HS-5 (cell line): ENCODE measurements at places on chromosomes 12 and 14.

- DNase-seq = no peak
Observed at GRCh38 chr12:75553398-75553797, 42.0 kb upstream of the KRR1 start.

DNA sequence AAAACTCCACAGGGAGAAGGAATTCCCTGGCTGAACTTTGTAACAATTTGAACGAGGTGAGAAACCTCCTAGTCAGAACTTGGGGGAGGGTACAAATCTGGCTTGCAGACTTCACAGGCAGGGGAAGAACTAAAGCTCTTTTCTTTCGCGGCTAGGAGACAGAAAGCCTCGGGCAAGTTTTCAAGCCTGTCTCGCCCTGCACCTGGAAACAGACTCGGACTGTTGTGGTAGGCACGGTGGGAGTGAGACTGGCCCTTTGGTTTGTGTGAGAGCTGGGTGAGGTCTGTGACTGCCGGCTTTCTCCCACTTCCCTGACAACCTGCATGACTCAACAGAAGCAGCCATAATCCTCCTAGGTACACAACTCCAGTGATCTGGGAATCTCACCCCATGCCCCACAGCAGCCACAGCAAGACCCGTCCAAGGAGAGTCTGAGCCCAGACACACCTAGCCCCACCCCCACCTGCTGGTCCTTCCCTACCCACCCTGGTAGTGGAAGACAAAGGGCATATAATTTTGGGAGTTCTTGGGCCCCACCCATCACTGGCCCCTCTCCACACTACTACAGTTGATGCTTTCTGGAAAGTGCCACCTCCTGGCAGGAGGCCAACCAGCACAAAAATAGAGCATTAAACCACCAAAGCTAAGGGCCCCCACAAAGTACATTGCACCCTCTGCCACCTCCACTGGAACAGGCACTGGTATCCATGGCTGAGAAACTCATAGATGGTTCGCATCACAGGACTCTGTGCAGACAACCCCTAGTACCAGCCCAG is 102.7 kb upstream of the ST8SIA1 start:
- DNase-seq = no peak

DNA sequence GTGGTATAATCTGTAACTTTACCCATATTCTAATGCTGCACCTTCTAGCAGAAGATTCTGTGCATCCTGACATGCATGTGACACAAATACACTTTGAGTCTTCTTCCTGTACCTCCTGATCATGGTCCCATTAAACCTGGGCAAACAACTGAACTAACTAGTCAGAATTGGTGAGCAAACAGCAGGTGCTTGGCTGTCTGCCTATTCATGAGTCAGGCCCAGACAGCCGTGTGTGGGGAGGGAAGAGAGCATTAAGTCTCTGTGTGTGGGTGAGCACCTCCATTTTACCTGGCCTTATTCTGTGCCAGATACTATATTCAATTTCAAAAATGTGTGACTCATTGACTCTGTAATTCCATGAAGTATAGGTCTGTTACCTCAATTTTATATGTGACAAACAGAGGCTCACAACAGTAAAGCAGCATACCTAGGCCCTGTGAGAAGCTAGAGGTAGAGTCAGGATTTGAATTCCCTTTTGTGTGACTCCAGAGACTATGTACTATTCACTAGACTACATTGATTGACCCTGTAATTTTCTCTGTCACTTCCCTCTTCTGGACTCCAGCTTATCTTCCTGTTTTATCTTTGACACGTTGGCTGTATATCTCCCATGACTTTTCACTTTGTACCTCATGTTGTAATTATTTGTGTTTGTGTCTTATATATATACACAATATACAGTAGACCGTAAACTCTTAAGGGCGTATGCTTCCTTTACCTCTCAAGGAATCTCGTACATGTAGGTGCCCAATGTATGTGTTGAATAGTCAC is 32.2 kb downstream of the SUSD6 start:
- no peak for DNase-seq

DNA sequence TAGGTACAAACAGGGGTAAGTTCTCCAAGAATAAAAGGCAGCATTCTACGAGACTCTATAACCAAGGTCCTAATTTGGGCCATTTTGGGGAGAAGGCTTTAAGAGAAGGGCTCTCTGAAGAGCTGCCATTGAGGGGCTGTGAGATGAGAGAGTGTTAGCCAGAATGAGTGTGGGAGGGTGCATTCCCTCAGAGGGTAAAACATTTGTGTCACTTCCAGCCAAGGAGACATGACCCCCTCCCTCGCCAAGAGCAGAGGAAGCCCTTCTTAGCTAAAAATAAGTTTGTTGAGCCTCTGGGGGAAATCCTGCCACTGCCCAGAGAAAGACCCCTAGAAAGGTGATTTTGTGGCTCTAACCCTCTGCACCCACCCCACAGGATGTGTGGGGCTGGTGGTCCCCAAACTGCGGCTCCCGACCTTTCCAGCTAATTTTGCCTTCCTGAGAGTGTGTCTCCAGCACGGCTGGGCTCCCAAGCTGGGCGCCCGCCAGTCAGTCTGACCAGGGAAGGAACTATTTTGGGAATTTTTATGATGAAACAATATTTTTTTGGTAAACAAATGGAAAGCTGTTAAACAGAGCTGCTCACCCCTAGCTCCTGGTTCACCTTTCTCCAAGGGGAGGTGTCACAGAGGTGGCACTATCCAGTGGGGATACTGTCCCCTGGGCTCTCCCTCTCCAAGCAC is 65.9 kb upstream of the JDP2 start:
- no peak for DNase-seq

- peak; percentile 11 for DNase-seq
Observed at GRCh38 chr12:43501703-43502102, 50.3 kb downstream of the ADAMTS20 start.

- no peak for DNase-seq
Observed at GRCh38 chr14:105141486-105142281, 26.9 kb downstream of the JAG2 start.

DNA sequence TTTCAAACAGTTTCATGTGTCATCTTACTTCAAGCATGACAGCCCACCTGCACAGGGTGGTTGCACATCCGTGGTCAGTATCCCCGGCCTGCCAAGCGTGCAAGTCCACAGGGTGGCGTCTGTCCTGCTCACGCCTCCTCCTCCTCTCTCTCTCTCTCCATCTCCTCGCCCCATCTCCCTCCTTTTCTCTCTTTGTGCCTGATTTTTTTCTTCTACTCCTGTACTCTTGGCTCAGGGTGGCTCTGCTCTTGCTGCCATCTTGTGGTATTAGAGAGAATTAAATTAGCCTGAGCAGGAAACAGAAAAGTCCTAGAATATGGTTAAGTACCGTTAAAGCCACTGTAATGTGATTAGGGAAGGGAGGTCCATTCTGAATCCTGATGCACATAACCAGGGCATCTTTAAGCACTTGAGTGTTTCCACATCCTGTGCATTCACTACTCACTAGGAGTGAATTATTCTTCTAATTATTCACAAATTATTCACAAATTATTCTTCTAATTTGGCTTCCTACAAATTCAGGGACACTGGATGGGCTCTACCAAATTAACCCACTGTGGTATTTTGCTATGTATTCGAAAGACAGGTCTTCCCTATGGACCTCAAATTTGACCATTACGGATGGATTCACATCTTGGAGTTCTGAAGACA is 25.5 kb upstream of the DTX1 start:
- DNase-seq = peak; percentile 35

GRCh38 chr12:48358937-48359513 is 8.3 kb upstream of the ZNF641 start:
- no peak for DNase-seq

DNA sequence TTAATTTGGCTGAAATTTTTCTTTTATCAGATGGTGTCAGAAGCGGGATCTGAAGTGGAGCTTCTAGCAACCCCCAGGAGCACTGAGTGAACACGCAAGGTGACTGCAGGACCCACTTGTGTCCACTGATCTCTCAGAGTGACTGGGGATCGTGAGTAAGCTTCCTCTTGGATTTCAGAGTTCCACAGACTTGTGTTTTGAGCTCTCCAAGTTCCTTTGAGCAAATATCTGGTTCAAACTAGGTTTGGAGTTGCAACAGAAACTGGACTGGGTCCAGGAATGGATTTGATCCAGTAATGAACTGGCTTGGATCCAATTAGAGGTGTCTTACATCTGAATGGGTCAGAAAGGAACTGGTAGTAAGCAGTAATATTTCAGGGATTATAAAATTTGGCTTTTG is 24.7 kb upstream of the B4GALNT1 start:
- no peak for DNase-seq

- no peak for DNase-seq
Observed at GRCh38 chr12:21539797-21540196, 13.7 kb downstream of the SPX start.

DNA sequence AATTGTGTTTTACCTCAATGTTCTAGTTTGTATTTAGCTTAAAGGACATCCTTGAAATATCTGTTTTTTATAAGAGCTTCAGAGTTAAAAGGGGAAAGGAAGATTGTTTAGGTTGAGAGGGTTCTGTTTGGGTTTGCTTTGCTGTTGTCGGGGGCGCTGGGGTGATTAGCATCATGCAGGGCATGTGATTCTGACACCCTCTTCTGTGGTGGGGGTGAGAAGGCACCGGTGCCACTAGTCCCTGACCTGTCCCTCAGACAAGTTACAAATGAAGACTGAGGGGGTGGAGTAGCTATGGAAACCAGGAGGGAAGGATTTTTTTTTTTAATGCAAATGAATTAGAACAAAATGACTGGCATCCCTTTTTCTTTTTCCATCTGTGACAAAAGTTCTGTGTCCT is 291.3 kb downstream of the RPAP3 start:
- no peak for DNase-seq

- no peak for DNase-seq
Observed at GRCh38 chr12:99027461-99027860, 382.4 kb downstream of the APAF1 start.

DNA sequence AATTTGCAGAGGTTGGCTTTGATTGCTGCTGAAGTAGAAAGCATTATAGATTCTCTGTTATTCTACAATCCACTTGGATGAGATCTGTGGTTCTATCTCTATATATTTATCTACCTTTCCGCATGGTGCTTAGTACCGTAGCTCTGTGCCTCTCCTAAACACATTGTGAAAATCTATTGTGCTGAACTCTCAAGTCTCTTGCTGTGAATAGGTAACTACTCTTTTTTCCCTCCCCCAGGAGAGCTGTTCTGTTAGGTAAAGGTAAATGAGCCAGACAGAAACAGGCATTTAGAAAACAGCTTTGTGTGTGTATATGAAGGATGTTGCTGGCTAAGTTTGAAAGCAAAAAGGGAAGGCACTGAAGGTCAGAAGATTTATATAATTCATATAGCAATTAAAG is 112.6 kb downstream of the BRMS1L start:
- DNase-seq = no peak

- DNase-seq = no peak
Observed at GRCh38 chr14:67533754-67534085, 630 bp downstream of the PLEKHH1 start.

GRCh38 chr12:124392271-124392666 is 97.4 kb downstream of the RFLNA start:
- DNase-seq = no peak

DNA sequence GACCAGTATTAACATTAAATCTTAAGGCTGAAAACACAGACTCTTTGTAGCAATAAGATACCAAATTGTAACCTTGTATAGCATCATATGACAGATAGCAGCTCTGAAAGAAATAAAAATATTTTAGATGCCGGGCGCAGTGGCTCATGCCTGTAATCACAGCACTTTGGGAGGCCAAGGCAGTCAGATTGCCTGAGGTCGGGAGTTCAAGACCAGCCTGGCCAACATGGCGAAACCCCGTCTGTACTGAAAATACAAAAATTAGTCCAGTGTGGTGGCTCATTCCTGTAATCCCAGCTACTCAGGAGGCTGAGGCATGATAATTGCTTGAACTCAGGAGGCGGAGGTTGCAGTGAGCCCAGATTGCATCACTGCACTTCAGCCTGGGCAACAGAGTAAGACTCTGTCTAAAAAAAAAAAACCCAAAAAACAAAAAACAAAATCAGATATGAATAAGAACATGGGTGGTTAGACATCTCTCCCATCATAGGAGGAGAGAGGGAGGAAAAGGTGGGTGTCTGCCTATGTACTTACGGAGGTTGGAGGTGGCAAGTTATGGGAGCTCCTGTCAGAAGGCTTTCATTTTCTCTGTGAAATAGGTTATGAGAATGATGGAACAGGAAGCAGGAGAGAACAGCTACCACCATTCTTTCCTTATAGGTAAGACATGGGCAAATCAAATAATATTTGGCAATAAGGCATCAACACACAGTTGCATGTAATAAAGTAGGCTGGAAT is 7.6 kb upstream of the HEBP1 start:
- no peak for DNase-seq

- no peak for DNase-seq
Observed at GRCh38 chr14:37147310-37147880, 25.0 kb downstream of the SLC25A21 start.

DNA sequence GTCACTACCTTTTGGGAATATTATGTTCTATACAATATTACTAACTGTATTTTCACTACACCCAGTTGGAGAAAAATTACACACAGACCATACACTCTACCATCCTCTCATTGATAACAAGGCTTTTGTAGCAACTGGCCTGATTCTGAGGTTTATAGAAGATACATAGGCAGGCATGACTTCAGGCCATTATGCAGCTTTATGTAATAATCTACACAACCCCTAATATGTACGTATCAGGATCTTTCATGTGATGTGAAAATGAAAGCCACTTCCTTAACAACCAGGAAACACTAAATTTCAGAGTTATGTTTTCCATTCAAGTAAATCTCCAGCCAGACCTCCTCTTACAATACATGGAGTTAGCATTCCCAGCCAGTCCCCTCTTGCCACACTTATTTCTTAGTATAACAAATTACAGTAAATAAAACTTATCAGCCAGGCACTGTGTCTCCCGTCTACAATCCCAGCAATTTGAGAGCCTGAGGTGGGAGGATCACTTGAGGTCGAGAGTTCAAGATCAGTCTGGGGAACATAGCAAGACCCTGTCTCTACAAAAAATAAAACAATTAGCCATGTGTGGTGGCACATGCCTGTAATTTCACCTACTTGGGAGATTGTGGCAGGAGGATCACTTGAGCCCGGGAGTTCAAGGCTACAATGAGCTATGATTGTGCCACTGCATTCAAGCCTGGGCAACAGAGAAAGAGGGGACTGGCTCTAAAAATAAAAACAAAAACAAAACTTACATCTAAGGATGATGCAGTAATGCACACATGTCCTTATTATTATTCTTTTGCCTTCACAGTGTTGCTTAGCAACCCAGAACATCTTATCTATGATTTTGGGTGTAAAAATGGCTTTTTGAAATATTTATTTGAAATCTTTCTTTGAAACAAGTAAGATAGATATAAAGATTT is 10.4 kb upstream of the OSBPL8 start:
- DNase-seq = no peak
